ENCODE measurements at places on chromosomes 7 and 10. TPM values are rescaled to one million over a fixed set of nuclear protein-coding genes. Genes with fewer than 3 reads are reported as not detected.

ELAPOR2 gene
- 39.5 TPM for total RNA-seq

CEP55 gene
- total RNA-seq = 83.6 TPM

GNB2 gene
- 289 TPM for total RNA-seq

ACTL6B gene
- total RNA-seq = not detected

TBXAS1 gene
- 0.67 TPM for total RNA-seq

MKLN1 gene
- total RNA-seq = 15.7 TPM

IKZF1 gene
- not detected for total RNA-seq

OR2A12 gene
- total RNA-seq = not detected

CALML3 gene
- total RNA-seq = not detected

CUBN gene
- total RNA-seq = 6.8 TPM

TDRD1 gene
- not detected for total RNA-seq
